ENCODE measurements at places on chromosomes 11 and 22.

GRCh38 chr22:32574958-32575910 is 100.6 kb downstream of the FBXO7 start:
- no peak for DNase-seq

- DNase-seq: no peak
Observed at GRCh38 chr11:75853971-75854370, 39.0 kb downstream of the UVRAG start.

DNA sequence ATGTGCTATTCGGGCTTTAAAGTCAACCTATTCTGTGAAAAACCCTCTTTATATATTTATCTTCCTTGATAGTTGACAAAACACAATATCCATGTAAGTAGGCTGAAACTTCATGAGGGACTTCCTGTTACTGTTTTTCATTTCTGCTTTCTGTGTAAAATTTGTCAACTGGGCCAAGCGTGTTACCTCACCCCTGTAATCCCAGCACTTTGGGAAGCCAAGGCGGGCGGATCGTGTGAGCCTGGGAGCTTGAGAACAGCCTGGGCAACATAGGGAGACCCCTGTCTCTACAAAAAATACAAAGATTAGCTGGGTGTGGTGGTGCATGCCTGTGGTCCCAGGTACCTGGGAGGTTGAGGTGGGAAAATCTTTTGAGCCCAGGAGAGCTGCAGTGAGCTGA is 66.5 kb upstream of the SLC25A18 start:
- DNase-seq: no peak

DNA sequence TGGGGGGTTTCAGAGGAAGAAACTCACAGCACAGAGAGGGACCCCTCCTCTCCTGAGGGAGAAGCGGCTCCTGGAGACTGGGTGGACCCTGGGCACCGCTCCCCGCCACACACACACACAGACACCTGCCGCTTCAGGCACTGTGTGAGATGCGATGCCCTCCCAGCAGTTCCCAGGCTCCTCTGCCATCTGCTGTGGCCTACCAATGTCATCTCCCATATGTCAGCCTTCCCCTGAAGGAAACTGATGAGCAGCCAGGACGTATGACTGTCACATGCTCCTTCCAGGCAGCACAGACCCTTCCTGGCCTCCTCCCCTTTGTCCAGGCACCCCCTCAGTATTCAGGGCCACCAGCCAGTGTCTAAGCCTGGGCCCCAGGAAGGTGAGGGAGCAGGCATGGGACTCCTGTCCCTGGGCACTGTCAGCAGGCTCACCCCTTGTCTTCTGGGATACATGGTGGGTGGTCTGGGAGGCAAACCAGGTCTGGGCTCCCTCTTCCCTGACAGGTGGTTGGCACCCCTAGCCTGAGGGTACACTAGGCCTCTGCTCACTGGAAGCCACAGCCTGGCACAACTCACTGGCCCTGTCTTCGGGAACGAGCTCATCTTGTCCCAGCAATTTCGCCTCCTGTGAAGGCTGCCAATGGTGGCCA is 11.8 kb upstream of the BCR start:
- no peak for DNase-seq

DNA sequence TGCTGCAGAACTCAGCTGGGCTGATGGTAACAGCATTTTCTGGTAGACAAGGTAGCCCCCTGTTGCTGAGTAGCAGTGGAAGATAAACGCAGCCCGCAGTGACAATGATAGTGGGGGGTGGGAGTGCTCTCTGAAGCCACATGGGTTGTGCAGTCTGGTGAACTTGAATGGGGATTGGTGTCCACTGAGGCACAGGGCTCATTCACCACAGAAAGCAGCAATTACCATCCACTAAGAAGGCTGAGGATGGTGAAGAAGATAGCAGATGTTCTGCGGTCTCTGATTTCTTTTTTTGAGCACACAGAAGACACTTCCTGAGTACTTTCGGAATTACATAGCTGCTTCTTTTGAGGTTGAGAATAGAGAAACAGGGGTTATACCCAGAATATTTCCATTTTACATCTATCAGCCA is 150.3 kb downstream of the LRRC4C start:
- DNase-seq: no peak

DNA sequence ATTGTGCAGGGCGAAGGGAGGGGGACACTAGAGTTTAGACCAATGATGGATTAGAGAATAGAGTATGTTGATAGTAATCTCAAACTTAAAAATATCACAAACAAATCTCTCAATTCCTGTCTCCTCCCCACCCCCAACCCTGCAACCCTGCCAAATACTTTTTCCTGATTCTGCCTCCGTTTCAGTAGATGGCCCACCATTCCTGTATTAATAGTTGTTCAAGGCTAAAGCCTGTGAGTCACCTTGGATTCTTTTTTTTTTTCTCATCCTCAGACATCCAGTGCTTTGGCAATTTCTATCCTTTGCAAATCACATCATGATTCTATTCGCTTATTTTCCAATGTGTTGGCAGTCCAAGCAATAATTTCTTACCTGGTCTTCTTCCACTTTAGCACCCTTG is 207.9 kb downstream of the DYNC2H1 start:
- DNase-seq: no peak

GRCh38 chr11:1047595-1048156 is 11.2 kb upstream of the MUC6 start:
- no peak for DNase-seq

GRCh38 chr11:81644239-81644840 is 1089.3 kb downstream of the FAM181B start:
- DNase-seq: peak; percentile 2

GRCh38 chr22:49136816-49137180 is 690.9 kb downstream of the BRD1 start:
- DNase-seq: no peak

GRCh38 chr11:18617688-18618341 is 16.3 kb downstream of the SPTY2D1 start:
- DNase-seq: peak; percentile 7

DNA sequence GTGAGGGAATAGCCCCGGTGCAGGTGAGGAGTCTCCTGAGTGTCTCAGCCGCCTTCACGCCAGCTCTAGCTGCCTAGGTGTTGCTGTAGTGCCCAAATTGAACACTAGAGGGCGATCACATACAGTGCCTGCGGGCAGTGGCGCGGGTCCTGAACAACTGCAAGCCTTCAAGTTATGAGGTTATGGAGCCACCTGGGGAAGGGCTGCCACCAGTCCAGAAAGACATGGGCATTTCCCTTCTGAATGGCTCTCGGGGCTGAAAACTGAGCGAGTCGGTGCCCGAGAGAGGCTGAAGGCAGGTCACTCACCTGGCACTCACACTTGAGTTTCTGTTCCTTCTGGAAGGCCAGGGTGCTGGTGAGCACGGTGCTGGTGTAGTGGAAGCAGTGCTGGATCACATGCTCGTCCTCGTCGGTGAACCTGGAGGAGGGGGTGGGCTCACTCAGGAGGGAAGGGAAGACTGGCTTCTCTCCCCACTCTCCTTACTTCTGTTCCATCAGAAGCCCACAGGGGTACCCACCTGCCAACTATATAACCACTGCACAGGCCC is 88.4 kb downstream of the PDE2A start:
- peak; percentile 57 for DNase-seq

DNA sequence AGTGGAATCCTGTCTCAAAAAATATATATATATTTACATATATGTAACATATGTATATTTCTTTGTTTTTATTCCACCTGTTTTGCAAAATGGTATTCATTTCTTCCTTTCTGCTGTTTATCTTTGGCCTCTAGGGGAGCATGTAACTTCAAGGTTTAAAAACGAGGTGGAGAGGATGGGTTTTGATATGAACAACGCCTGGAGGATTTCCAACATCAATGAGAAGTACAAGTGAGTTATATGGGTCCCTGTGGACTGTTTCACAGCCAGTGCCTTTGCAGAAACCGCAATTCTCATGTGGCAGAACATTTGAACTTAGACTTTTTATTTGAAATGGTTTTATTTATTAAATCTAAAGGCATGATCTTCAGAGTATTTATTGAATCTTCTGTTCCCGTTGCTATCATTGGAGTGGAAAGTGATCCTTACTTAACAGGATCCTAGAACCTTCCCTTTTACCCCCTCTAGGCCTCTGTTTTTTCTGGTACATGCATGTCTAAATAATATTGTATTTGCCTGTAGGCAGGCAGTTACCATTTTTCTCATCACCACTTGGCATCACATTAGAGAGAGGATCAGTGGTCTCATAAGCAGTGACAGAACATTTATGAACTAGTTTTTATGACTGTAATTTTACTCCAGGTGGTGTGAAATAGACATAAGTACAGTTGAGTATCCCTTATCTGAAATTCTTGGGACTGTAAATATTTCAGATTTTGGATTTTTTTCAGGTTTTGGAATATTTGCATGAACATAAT is 81.5 kb upstream of the HORMAD2 start:
- DNase-seq: no peak

GRCh38 chr11:128663824-128664223 is 30.0 kb upstream of the FLI1 start:
- DNase-seq: no peak

- DNase-seq: no peak
Observed at GRCh38 chr11:92123540-92123939, 101.1 kb upstream of the FAT3 start.

DNA sequence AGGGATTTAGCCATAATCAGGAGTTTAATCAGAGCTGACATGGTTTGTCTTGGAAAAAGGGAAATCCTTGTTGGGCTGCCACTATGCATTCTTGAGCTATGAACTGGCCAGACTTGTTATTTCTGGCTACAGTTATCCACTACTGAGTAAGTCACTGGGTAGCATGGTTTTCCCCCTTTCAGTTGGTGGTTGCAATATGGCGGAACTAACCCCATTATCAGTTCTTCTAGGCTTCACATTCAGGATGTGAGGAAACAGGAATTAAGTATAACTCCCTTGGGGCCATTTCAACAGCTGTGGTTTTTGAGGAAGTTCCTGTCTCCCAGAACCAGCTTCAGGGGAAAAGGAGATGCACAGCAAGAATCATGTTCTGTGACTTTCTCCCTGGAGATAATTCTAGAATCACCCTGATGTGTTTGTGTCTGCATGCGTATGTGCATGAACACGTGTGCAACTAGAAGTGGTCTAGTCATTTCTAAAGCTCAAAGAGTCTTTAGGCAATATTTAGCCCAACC is 103.0 kb upstream of the CD44 start:
- no peak for DNase-seq

DNA sequence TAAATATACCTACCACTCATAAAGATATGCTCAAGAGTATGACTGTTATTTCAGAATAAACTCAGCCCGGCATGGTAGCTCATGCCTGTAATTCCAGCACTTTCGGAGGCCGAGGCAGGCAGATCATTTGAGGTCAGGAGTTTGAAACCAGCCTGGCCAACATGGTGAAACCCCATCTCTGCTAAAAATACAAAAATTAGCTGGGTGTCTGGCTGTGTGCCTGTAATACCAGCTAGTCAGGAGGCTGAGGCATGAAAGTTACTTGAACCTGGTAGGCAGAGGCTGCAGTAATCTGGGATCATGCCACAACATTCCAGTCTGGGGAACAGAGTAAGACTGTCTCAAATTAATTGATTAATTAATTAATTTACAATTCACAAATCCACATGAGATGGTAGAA is 208.2 kb upstream of the PDGFD start:
- DNase-seq: no peak

Measured in stimulated activated CD4-positive, alpha-beta T cell treated with anti-CD3 and anti-CD28 coated beads, Interleukin-1b, Interleukin-23, amount 100 ng/mL, for 48 hours (primary cell).